ENCODE measurements at places on chromosomes 1 and 21.

- DNase-seq: no peak
These were observed 162.1 kb downstream of the PTPRU start for GRCh38 chr1:29398431-29398830.

DNA sequence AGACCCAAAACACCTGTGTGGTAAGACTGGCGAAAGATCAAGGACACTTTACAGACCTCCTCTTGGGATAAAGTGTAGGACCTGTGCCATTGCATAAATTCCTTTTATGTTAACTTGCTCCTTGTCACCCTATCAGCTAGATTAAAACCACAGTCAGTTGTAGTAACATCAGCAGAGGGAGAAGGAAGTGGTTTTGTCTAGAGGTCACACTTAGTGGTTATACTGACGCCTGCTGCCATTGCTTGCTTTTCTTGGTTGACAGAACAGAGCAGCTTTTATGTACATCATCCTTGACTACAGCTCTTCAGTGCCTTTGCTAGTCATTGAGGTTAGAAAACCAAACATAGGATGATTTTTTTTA, 101.4 kb downstream of the PBX1 start:
- peak; percentile 51 for DNase-seq

DNA sequence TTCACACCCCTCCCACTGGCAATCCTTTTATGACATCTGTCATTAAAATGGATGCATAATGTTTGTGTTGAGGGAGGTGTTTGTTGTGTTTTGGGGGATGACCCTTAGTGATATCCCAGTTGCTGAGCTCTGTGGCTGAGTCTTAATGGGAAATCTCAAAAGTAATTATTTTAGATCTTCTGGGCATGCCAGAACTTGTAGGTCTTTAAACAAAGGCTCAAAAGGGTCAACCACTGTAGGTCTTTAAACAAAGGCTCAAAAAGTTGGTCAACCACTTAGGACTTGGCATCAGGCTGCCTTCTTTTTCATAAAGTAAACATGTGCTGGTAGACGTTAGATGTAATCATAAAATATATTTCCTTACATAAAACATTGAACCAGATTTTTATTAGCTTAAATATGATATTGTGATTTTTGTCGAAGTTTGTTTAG, 78.0 kb downstream of the CDC14A start:
- no peak for DNase-seq

GRCh38 chr1:198680174-198680875, 41.5 kb downstream of the PTPRC start:
- no peak for DNase-seq

- DNase-seq: no peak
These were observed 28.1 kb upstream of the SGIP1 start for GRCh38 chr1:66505671-66506392.

DNA sequence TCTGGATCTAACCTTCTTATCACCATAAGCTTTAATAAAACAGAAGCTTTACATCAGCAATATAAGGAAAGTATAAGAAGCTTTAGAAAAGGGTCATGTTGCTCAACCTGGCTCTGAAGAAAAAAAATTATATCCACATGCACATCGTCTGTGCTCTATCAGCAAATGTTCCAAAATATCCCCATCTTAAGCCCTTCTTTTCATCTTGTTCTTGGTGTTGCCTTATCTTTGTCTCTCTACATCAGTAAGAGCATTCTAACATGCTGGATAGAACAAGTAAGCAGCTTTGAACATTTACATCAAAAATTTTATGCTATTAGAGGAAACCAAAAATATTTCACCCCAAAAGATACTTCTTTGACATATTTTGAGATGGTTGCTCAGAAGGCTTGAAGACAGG, 157.8 kb upstream of the SNX7 start:
- DNase-seq: no peak

DNA sequence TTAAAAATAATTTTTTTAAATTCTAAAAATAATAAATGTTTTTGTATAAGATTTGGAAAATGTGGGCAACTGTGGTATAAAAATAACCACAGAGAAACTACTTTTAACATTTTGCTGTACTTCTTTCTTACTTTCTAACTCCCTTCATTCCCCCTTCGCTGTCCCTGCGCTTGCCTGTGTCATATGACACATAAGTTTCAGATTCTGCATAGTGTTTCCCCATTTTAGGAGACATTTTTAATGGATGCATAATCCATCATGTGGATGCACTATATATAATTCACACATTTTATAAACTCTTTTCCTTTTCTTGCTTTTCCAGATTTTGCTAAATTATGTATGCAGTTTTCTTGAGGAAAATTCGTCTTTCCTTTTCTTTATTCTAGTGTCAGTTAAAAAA, 16.3 kb downstream of the ATG4C start:
- no peak for DNase-seq

GRCh38 chr1:100953960-100954730, 58.3 kb downstream of the SLC30A7 start:
- no peak for DNase-seq

GRCh38 chr1:172674831-172675613, 16.1 kb downstream of the FASLG start:
- DNase-seq: no peak

GRCh38 chr1:231679109-231679508, 52.5 kb downstream of the DISC1 start:
- no peak for DNase-seq

Data from NCI-H526 (cell line).